ENCODE measurements at places on chromosomes 16 and 17.

- no peak for DNase-seq
Measured at GRCh38 chr16:73339821-73340220, 291.9 kb upstream of the ZFHX3 start.

DNA sequence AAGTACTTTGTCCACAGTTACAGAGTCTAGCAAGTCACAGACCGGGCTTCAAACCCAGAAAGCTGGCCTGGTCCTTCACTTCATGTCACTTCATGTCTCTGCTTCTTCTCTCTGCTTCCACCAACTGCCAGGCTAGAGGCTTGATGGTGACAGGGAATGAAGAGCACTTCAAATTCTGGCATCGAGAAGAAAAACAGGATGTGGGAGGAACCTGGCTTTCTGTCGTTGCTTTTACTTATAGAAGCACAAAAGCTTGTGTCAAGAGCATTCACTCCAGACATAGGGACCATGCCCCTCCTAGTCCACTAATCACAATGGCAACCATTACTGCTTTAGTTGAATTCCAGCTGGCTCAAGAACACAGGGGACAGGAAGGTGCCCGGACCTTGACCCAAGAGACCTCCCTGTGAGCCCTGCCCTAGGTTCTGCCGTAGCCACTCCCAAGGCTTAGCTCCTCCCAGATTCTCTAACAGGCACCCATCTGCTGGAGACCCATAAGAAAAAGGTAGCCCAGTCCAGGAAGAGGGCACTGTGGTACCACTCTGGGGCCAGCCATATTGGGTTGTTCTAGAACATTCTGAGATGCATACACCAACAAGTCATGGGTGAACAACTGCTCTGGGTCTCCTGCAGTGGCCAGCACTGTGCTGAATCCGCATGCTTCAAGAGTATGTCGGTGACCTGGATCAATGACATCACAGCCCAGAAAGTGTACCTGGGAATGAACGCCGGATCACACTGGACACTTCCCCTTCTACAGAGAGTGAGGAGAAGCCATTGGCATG is 181.8 kb downstream of the C16orf95 start:
- DNase-seq, result no peak

GRCh38 chr16:66081775-66082366 is 284.6 kb upstream of the CDH5 start:
- DNase-seq, result no peak

DNA sequence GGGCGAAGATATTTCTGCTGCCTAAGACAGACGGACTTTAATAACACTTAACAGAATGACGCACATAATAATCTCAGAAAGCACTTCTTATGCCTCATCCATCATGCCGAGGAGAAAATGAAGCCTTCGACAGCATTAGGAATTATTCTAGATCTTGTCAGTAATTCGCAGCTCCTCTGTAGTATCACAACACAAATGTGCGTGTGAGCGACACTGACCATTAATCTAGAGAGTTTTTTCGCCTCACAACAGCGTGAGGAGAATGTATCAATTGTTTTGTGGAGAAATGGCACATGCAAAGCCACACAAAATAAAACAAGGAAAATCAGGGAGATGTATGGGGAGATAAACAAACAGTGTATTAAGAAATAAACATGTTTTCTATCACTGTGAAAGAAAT is 410.2 kb upstream of the PSMD7 start:
- no peak for DNase-seq

- peak; percentile 57 for DNase-seq
Measured at GRCh38 chr16:19524616-19525384, 1.1 kb downstream of the CCP110 start.

GRCh38 chr17:2222901-2223616 is 80.5 kb downstream of the SMG6 start:
- no peak for DNase-seq

GRCh38 chr17:60301649-60302048 is 90.3 kb downstream of the USP32 start:
- no peak for DNase-seq

- no peak for DNase-seq
Measured at GRCh38 chr16:56607675-56608042, 725 bp upstream of the MT2A start.

- DNase-seq, result no peak
Measured at GRCh38 chr17:82089723-82090548, 8.1 kb downstream of the FASN start.

GRCh38 chr16:1839554-1839953 is 12.5 kb downstream of the FAHD1 start:
- DNase-seq, result no peak

DNA sequence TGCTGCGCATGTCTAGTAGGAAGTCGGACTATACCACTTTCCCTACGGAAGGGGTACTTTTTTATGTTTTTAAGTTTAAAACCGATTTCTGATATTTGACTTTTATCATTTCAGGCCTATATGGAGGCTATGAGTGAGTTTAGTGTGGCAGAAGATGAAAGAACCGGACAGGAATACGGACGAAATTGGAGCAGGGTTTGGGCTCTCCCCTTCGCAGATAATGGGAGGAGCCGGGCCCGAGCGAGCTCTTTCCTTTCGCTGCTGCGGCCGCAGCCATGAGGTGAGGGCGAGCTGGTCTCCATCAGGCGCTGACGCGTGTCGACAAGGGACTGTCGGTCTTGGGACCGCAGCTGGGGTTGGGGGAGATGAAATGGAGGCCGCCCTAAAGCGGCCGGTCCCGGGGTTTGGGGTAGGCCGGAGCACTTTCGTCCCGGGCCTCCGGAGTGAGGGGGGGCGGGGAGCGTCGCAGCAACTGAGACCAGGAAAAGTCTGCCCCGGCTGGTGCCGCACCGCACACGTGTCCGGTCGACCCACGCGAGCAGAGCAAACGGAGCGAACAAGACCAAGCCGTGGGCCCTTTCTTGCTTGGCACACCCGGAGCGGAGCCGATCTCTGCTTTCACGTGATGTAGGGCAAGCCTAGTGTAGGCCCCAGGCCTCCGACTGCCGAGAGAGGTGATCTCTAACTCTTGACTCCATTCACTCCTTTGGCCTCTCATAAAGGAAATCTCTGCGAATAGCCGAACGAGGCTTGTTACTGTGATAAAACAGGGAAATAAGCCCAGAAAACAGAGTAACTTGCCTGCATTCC is at the start of gene RPL19:
Gene RPL19 (plus strand): TSS at position 214 of the 810 bp plus-strand sequence. CDS start 62 bp downstream, at position 276.
- peak; percentile 86 for DNase-seq

DNA sequence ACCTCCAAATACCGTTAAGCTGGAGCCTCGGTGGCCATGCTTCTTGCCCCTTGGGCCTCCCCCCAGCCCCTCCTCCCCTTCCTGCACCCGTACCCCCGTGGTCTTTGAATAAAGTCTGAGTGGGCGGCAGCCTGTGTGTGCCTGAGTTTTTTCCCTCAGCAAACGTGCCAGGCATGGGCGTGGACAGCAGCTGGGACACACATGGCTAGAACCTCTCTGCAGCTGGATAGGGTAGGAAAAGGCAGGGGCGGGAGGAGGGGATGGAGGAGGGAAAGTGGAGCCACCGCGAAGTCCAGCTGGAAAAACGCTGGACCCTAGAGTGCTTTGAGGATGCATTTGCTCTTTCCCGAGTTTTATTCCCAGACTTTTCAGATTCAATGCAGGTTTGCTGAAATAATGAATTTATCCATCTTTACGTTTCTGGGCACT is 928 bp downstream of the HBA1 start:
- DNase-seq, result no peak

GRCh38 chr16:17227278-17227677 is 243.5 kb downstream of the XYLT1 start:
- DNase-seq, result no peak

- DNase-seq, result peak; percentile 56
Measured at GRCh38 chr16:67936124-67936879, at the start of gene PSMB10. TSS of gene PSMB10 (minus strand) at chr16:67936850. CDS start at chr16:67936749, 101 bp downstream.

DNA sequence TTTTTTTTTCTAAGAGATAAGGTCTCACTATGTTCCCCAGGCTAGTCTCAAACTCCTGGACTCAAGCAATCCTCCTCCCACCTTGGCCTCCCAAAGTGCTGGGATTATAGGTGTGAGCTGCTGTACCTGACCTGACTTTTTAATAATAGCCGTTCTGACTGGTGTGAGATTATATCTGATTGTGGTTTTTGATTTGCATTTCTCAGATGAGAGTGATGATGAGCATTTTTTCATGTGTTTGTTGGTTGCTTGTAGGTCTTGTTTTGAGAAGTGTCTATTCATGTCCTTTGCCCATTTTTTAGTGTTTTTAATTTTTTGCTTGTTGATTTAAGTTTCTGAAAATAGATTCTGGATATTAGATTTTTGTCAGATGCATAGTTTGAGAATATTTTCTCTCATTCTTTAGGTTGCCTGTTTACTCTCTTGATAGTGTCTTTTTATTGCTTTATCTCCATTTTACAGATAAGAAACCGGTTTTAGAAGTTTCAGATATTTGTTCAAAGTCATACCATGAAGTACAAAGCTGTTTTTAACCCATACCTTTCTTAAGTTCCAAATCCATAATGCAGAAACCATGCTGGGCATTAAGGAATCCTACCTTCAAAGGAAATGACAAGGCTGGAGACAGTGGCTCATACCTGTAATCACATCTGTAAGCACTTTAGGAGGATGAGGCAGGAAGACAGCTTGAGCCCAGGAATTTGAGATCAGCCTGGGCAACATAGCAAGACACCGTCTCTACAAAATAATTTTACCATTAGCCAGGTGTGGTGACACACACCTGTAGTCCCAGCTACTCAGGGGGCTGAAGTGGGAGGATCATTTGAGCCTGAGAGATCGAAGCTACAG is 168.4 kb upstream of the TBX2 start:
- no peak for DNase-seq
